Stimulated activated CD8-positive, alpha-beta memory T cell treated with anti-CD3 and anti-CD28 coated beads, Interleukin-2, amount 100 ng/mL, for 1 hour (primary cell): ENCODE measurements at places on chromosomes 1 and 21.
A peak's percentile ranks its signal among the peaks of the same experiment; 100 is the strongest.

DNA sequence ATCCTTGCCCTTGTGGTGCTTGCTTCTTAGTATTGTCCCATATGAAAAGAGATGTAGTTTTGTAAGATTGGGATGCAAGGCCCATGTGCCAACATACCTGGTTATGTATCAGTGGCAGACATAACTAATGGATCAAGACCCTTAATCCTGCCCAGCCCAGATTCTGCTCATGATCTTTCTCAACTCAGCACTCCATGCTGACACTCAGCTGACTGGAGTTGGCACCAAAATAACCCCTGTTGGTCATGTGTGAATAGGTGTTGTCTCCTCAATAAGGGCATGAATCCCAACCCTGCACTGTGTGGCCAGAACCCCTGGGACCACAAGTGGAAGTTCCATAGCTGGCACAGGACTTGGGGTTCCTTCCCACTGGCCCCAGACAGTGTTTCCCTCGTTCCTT, 13.9 kb upstream of the CNR2 start:
- DNase-seq = no peak

DNA sequence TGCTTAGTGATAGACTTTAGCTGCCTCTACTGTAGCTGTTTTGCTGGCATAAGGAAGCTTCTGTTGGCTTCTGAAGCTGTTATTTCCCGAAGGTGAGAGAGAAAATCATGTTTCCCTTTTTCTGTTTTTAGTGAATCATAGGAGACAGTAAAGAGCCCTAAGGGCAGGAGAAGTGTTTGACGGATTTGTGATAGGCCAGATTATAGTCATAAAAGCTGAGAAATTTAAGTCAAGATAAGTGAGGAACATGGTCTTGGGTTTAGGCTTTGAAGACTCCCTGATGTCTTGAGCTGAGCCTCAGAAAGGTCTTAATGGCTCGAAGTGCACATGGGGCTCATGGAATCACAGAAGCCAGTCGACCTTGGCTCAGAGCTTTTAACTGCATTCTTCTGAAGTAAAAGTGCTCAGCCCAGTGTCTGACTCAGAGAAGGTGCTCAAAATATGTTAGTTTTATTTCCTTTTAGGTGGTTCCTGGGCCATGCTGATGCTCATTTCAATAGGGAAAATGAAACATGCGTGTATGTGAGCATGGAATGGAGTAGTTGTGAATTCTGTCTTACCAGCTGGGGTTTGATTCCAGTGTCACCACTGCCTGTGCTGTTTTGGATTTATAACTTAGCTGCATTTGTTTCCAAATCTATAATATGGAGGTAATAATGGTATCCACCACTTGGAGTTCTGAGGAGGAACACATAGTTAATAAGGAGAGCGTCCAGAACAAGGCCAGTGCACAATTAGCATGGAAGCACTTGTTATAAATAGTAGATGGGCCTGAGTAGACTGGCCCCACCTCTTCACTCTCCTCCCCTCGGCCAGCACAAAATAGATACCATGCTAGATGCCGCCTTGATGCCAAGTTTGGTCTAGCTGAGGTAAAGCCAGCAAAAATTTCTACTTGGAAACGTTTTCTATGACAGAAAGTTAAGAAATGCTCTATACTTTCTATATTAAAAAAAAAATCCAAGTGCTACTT, 99.2 kb downstream of the C1orf21 start:
- DNase-seq = no peak

DNA sequence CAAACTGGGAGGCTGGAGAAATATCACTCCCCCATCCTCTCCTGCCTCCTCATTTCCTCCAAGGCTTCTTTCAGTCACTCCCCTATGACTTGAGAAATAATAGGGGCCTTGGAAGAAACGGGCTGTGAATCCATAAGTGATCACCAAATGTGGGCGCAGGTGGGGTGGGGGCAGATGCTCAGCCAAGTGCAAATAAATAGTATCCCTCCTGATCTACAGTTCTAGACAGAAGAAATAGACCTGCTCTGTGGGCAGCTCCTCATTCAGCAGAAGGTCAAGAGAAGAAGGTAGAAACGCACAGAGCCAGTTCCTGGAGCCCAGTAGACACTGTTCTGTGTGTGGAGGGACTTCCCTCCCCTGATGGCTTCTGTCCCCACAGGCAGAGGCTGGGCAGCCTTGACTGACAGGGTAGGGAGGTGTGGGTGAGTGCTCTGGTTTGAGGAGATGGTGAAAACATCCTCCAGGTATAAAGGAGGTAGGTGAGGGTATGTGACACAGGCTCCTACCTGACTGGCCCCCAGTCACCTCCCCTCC, 17.1 kb downstream of the PAX7 start:
- no peak for DNase-seq

GRCh38 chr21:32256873-32257620, 21.8 kb downstream of the MIS18A start:
- DNase-seq = no peak

DNA sequence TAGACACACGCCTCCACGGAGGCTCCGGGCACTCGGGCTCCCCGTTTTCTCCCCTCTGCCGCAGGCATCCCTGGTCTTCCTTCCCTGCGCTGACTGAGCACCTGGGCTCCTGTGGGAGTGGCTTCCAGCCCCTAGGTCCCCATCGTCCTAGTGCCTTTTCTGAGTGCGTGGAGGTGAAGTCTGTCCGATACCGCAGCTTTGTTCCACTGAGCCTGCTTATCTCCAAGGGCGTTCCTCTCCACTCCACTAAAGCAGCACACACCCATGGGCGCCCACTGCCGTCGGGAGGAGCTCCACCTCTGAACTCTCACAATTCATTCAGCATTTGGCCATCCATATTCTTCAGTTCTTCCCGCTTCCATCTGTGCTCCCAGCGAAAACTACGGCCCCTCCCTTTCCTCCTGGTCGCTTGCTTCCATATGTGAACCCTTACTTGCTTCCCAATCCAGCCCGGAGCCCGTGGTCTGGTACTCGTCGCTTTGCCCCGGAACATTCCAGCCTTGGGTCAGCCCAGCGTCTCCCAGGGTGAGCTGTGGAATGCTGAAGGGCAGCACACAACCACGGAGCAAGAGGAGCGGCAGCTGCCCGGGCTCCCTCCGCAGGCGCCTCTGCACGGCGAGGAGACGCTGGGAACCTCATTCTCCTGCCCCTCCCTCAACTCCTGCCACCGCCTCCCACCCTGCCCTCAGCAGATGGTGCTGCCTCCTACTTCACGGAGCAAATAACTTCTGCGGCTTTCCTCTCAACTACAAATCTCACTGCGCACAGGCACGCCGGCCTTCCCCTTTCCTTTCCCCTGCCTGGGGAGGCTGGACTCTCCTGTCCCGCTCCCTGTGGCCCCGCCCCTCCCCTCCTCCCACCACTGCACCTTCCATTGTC, 27.5 kb downstream of the ATP8B2 start:
- DNase-seq = no peak

GRCh38 chr1:111669268-111669667, 49.7 kb downstream of the RAP1A start:
- no peak for DNase-seq

GRCh38 chr1:112818990-112819689, 104.0 kb upstream of the PPM1J start:
- no peak for DNase-seq

GRCh38 chr1:172230526-172230925, 190.0 kb upstream of the C1orf105 start:
- DNase-seq = no peak

DNA sequence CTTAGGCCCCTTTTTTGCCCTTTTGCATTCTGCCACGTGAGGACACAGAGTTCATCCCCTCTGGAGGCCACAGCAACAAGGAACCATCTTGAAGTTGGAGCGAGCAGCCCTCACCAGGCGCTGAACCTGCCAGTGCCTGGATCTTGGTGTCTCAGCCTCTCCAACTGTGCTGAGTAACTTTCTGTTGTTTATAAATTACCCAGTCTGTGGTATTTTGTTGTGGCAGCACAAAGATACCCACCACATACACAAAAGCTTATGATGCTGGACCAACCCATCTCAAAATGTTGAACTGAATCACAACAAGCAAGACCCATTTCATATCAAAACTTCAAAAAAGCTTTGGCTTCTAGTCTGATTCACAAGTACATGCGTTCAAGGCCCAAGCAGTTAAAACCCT, 649.9 kb downstream of the KIF26B start:
- no peak for DNase-seq

DNA sequence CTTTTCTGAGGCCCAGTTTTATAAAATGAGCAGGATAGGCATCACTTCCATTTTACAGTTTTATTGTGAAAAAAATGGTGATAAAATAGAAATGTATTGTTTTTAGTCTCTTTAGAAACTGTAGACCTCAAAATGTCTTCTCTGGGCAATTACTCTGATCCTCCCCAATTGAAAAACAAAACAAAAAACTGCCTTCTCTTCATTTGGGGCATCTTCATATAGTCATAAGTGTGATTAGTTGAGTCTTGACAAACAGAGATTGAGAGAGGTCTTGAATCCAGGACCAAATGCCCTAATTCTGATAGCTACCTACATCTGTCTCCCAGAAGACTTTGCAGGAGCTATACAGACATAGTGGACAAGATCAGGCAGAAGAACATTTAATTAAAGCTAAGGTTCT, 62.9 kb downstream of the LRRC8C start:
- DNase-seq = no peak

DNA sequence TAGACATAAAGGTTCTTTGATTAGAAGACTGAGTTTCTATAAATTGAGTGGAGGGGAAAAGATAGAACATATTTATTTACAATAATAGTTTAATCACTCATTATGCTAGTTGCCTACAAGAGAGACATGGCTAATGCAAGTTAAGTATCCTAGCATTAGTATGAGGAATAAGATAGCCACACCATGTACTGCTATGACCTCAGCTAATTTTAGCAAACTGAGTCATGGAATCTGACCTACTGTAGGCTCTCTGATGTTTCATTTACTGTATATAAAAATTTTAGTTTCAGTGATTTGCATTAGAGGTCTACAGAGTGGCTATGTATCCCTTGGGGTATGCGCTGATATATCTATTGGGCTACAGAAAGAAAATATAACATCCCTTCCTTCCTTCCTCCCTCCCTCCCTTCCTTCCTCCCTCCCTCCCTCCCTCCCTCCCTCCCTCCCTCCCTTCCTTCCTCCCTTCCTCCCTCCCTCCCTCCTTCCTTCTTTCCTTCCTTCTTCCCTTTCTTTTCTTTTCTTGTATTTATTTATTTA, 5.8 kb downstream of the AGL start:
- no peak for DNase-seq

- DNase-seq = no peak
Measured at GRCh38 chr21:44691686-44692085, 5.3 kb upstream of the KRTAP10-12 start.

DNA sequence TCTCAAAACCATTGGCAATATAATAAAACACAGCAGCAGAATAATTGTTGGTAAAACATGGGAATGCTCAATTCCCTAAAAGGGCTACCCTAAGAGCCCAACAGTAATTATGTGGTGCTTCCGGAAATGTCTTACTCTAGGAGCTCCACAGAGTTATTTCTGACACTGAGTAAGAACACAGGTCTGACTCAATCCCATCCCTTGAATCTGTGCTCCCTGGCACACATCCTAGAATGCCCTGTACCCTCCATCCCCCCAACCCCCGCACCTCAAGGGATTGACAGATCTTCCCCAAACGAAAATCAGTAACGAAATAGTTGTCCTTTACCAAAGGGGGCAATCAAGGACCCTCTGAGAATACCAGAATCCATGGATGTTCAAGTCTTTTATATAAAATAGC, 71.9 kb downstream of the SMYD2 start:
- DNase-seq = no peak

DNA sequence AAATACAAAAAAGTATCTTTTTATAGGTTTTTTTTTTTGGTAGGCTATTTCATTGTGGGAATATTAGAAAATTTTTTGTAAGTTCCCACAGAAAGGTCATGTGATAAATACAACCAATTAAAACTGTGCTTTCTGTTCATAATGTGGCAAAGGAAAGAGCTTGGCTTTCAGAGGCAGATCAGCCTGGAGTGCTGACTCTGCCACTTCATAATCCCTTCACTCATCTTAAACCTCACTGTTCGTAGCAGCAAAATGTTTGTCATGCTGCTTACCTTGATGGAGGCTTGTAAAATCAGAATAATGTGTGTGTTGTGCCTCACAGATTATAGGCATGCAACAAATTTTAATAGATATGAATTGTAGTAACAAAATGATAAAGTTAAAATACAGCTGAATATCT, 176.8 kb downstream of the ZP4 start:
- DNase-seq = no peak

DNA sequence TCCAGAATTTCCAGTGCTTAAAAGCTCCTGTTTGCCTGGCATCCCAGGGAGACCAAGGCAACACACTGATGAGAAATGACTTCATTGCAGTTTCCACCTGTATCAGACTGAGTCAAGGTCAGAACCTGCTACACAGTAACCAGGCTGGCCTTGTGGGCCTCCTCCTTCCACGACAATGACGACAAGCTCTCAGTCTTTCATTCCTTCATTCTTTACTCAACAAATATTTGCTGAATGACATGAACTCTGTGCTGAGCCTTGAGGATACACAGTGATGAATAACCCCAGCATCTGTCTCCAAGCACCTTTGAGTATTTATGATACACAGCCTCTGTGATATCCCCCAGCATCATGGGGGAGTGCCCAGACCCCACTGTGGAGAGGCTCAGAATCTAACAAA, 8.9 kb upstream of the LCE5A start:
- no peak for DNase-seq

- DNase-seq = no peak
Measured at GRCh38 chr1:193411714-193412113, 225.3 kb upstream of the B3GALT2 start.

DNA sequence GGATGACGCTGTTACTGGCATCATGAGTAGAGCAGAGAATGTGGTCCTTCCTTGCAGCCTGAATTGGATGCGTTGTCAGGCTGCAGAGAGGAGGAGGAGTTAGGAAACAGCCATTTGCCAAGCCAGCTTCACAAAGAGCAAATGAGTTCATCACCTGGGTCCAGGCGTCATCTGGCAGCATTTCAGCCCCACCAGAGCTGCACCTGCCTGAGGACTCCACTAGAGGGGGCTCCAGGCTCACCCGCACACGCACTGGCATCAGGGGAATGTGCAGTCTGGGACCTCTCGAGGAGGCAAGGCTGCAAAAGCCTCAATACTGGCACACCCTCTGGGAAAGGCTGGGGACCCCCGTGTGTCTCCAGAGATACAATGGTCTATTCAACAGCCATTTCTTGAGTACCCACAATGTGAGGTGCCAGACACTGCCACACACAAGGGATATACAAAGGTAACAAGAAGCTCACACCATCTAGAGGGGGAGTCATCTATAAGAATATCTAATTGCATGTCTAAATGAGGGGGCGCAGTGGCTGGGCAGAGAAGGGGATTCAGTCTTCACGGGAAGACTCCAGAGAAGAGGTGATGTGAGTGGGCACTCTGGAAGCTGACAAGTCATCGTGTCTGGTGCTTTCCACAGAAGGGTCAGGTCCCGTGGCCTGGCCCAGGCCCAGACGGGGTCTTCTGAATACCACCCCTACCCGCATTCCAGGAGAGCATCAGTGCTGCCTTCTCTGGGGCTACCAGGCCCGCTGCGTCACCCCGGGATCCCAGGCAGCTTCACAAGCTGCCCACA, 53.5 kb upstream of the CNTN2 start:
- DNase-seq = peak; percentile 2

DNA sequence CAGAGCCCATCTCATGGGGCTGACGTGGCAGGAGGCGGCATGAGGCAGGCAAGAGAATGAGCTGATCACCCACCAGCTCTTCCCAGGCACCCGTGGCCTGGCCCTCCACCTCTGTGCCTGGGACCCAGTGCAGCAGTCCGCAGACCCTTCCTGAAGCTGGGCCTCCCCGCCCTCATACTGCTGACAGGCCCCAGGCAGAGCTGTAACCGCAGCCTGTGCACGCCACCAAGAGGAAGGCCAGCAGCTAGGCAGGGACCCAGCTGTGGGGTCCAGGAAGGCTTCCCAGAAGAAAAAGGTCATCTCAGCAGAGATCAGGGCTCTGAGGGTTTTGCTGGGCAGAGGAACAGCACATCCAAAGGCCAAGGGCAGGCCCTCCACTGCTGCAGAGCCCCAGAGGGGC, 9.8 kb upstream of the MTFR1L start:
- DNase-seq = no peak
